ENCODE measurements at places on chromosomes 2 and 18. TPM values are rescaled to one million over a fixed set of nuclear protein-coding genes. Genes with fewer than 3 reads are reported as not detected.

GRCh38 chr2:161913865-161914264 lies 160.2 kb downstream of the DPP4 start:
- peaks cover 4% of the 10 kb centered on the region for H3K27me3 ChIP-seq
- no peak overlapping the region for H3K27ac ChIP-seq
- DNase-seq = no peak

- H3K27ac ChIP-seq = no peak overlapping the region
- peaks cover 1% of the 10 kb centered on the region for H3K27me3 ChIP-seq
- no peak overlapping the region for H3K4me3 ChIP-seq
Measured at GRCh38 chr18:8756571-8756970, 51.2 kb downstream of the MTCL1 start.

DNA sequence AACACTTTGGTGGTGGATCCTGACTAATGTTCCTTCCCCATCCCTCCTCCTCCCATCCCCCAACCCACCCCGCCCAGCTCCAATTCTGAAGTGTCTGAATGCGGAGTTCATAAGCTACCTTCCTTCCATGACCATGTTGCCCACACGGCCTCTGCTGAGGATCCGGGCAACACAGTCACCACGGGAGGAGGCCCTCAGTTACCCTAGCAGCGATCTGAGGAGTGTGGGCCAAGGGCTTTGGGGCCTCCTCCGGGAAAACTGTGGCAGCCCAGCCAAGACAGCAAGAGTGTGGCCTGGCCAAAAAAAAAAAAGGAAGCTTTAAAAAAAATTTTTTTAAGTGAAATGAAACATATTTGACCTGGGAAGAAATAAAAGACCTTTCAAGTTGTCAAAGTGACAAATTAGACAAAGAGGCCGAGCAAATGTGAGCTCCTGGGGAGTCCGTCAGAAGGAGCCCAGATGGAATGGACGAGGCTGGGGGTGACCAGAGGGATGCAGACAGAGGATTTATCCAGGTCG lies 169.0 kb upstream of the PKDCC start:
- no peak for DNase-seq
- H3K27ac ChIP-seq = no peak overlapping the region
- H3K27me3 ChIP-seq = peaks cover 2% of the 10 kb centered on the region
- H3K4me3 ChIP-seq = no peak overlapping the region

DNA sequence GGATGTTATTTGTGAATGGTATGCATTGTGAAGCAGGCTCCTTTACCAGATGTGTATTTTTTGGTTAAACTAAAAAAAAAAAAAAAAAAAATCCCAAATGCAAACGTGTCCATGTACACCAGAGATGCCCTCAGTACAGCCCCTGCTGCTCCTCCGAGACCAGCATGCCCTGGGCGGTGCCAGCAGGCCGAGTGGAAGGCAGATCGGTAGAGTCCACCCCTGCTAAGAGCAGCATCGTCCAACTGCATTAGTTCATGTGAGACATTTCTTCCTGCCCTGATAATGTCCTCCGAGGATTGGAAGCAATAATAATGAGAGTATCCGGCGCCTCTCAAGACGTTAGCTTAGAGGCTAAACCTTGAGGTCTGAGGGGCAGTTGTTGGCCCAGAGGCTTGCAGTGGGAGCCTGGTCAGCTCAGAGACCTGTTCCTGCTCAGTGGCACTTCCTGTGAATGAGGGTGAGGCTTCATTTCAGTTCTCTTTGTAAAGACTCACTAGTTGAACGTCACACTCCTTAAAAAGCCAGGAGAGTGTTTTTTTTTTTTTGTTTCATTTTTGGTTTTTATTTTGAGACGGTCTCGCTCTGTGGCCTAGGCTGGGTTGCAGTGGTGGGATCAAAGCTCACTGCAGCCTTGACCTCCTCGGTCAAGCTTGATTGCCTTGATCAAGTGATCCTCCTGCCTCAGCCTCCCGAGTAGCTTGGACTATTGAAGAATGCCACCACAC lies 5.6 kb downstream of the SLC66A3 start:
- no peak for DNase-seq
- H3K4me1 ChIP-seq = peaks cover 16% of the 10 kb centered on the region
- H3K36me3 ChIP-seq = peaks cover 6% of the 10 kb centered on the region
- H3K4me3 ChIP-seq = no peak overlapping the region
- H3K27me3 ChIP-seq = no peaks in the 10 kb centered on the region

- H3K36me3 ChIP-seq = no peaks in the 10 kb centered on the region
- H3K27ac ChIP-seq = no peak overlapping the region
- H3K4me1 ChIP-seq = no peaks in the 10 kb centered on the region
- DNase-seq = no peak
- no peaks in the 10 kb centered on the region for H3K27me3 ChIP-seq
Measured at GRCh38 chr18:80009661-80010550, 21.5 kb upstream of the TXNL4A start.

DNA sequence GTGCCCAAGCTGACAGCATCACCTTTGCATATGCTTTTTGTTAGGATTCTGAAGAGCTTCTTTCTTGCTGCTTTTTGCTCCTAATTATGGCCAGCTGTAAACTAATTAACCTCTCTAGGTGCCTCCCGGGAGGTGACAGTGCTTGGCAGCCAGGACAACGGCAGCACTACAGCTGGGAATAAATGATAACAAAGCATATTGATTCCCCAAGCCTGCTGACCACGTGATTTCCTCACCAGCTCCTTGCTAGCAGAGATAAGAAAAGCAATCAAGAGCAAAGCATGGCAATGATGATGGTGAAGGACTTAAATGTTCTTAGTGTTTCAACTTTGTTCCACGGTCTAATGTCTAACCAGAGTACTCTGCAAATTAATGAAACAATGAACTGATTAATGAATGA lies 1074.4 kb upstream of the GYPC start:
- no peaks in the 10 kb centered on the region for H3K4me1 ChIP-seq
- no peaks in the 10 kb centered on the region for H3K27me3 ChIP-seq
- no peaks in the 10 kb centered on the region for H3K36me3 ChIP-seq

- DNase-seq = peak; percentile 22
- H3K4me3 ChIP-seq = no peak overlapping the region
- no peaks in the 10 kb centered on the region for H3K27me3 ChIP-seq
- no peaks in the 10 kb centered on the region for H3K36me3 ChIP-seq
- H3K4me1 ChIP-seq = no peaks in the 10 kb centered on the region
Measured at GRCh38 chr2:225282858-225283710, 116.4 kb upstream of the NYAP2 start.

- H3K4me3 ChIP-seq = peak overlapping the region; percentile 13
- H3K27me3 ChIP-seq = peaks cover 3% of the 10 kb centered on the region
- H3K36me3 ChIP-seq = no peaks in the 10 kb centered on the region
- H3K27ac ChIP-seq = no peak overlapping the region
- no peak for DNase-seq
Measured at GRCh38 chr18:26546170-26546874, 2.0 kb downstream of the KCTD1 start.

GRCh38 chr2:74583504-74583903 lies 29.0 kb downstream of the DOK1 start:
- no peak overlapping the region for H3K4me3 ChIP-seq
- no peak for DNase-seq
- no peaks in the 10 kb centered on the region for H3K36me3 ChIP-seq
- peaks cover 10% of the 10 kb centered on the region for H3K4me1 ChIP-seq
- H3K27ac ChIP-seq = no peak overlapping the region

GRCh38 chr2:208033701-208034502 lies 8.6 kb upstream of the PLEKHM3 start:
- no peaks in the 10 kb centered on the region for H3K4me1 ChIP-seq
- no peaks in the 10 kb centered on the region for H3K36me3 ChIP-seq
- H3K4me3 ChIP-seq = no peak overlapping the region

- no peaks in the 10 kb centered on the region for H3K36me3 ChIP-seq
- H3K4me1 ChIP-seq = peaks cover 10% of the 10 kb centered on the region
- no peak overlapping the region for H3K4me3 ChIP-seq
- H3K27me3 ChIP-seq = no peaks in the 10 kb centered on the region
Measured at GRCh38 chr2:231640641-231641111, 48.0 kb downstream of the TEX44 start.

DNA sequence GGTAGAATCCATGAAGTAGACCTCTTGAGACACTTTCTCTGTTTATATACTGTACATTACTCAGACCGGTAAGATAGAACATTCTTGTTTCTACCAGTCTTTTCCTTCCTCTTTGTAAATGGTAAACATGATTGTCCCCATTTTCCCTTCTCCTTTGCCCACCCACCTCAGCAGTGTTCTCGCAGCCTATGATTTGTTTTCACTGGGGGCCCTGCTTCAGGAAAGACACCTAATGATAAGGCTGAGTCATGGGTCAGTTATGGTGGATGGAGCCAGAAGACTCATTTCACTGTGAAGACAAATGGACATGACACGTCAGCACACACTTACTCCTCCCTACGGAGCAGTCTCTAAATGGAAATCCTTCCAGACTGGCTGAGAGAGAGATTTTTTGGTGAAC lies 23.7 kb downstream of the CENPO start:
- H3K4me3 ChIP-seq = no peak overlapping the region
- peaks cover 51% of the 10 kb centered on the region for H3K36me3 ChIP-seq
- no peaks in the 10 kb centered on the region for H3K4me1 ChIP-seq
- no peak overlapping the region for H3K27ac ChIP-seq

DNA sequence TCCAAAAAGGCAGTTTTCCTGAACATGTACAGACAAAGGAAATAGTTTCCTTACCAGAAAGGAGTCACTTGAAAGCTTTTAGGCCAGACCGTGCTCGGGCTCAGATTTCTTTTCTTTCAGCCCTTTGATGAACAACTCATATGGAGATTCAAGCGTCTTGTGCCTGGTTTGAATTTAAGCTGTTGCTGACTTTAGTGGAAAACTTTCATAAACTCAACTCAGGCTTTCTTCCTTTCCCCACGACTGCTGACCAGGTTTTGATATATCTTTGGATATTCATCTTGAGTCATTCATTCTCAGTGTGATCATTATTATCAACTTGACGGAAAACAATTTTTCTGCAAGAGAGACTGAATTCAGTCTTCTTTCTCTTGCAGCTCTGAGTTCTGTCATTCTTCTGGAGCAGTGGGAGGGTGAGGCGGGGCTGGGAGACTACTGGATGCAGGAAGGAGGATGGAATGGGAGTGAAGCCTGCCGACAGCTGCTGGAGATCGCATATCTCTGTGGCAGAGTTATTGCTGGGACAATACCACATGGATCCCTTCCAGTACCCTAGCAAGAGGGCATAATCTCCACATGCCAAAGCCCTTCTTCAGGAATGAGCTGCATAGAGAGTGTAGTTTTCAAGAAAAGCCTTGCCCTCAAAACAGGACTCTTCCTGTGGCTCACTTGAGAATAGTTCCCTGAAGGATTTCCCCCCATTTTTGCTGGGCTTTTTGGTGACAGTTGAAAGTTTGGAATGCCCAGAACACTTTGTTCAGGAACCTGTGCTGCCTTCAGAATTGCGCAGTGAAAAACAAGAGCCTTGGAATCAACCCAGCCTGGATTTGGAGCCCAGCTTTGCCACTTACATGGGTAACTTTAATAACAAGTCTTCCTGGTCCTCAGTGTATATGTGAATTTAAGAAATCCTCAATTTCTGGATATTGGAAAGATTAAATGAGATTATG lies 364.4 kb downstream of the ZNF521 start:
- no peaks in the 10 kb centered on the region for H3K36me3 ChIP-seq
- no peak overlapping the region for H3K4me3 ChIP-seq
- no peak for DNase-seq
- H3K4me1 ChIP-seq = no peaks in the 10 kb centered on the region

DNA sequence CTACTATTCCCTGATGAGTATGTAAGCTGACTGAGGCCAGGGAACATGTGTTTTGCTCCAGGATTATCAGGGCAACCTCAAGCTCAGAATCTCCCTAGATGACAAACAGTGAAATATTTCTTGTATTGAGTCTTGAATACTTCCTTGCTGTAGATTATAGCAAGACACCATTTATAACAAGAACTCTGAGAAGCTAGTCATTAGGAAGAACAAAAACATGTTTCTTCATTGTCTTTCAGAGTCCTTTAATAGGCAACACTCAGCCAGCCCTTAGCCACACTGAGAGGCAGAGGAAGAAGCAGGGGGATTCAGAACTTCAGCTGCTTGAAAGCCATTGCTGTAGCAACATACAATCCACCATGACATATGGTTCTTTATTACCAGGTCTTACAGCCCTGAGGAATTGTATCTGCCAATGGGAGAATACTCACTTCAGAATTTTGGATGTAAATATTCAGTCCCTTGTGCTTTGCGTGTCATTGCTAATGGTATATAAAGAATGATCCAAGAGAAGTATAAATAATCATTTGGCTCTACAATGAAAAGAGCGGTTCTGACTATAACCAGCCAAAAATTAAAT lies 117.5 kb upstream of the NCKAP5 start:
- no peaks in the 10 kb centered on the region for H3K4me1 ChIP-seq
- H3K27me3 ChIP-seq = no peaks in the 10 kb centered on the region
- no peaks in the 10 kb centered on the region for H3K36me3 ChIP-seq
- H3K4me3 ChIP-seq = no peak overlapping the region

DNA sequence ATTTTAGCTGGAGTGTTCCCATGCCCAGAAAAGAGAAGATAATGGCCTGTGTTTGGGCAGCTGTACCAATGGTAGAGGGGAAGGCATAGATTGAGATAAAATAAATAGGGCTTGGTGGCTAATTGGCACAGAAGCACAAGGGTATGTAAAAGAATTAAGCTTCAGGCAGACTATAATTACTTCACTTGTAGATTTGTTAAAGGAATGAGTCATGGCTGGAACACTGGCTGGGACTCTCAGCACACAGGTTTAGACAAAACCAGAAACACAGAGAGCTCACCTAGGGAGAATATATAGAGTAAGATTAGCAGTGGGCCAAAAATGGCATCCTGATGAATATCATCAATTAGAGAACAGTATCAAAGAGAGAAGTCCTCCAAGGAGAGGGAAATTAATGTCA lies 198.3 kb upstream of the FIGN start:
- no peak for DNase-seq
- no peaks in the 10 kb centered on the region for H3K27me3 ChIP-seq
- H3K27ac ChIP-seq = no peak overlapping the region

- peak overlapping the region; percentile 45 for H3K4me3 ChIP-seq
- H3K27ac ChIP-seq = peak overlapping the region; percentile 68
- H3K27me3 ChIP-seq = no peaks in the 10 kb centered on the region
- no peak for DNase-seq
- H3K36me3 ChIP-seq = peaks cover 18% of the 10 kb centered on the region
Measured at GRCh38 chr2:224933431-224933830, 108.8 kb downstream of the DOCK10 start.

GRCh38 chr2:174035981-174036742 lies 71.0 kb upstream of the SP3 start:
- H3K4me1 ChIP-seq = peaks cover 12% of the 10 kb centered on the region
- peaks cover 4% of the 10 kb centered on the region for H3K27me3 ChIP-seq
- no peaks in the 10 kb centered on the region for H3K36me3 ChIP-seq
- no peak overlapping the region for H3K4me3 ChIP-seq
- H3K27ac ChIP-seq = no peak overlapping the region

DNA sequence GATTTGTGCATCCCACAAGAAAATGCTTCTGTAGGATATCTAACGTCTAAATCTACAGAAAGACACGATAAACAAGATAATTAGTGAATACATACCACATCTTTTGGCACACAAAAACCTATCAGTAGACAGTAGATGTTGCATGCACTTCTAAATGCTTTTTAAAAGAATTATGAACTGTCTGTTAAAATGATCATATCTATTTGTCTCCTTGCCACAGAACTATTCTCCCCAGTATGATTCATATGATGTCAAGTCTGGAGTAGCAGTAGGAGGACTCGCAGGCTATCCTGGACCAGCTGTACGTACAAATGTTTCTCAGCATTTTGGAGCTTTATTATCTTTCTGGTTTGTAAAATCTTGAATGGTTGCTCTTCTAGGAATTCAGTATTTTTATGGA lies 12.7 kb downstream of the COL3A1 start:
- no peaks in the 10 kb centered on the region for H3K27me3 ChIP-seq
- no peaks in the 10 kb centered on the region for H3K36me3 ChIP-seq
- no peak overlapping the region for H3K4me3 ChIP-seq
- H3K4me1 ChIP-seq = no peaks in the 10 kb centered on the region
- H3K27ac ChIP-seq = no peak overlapping the region
- DNase-seq = no peak

The MC4R gene
- total RNA-seq = not detected

The OSBPL6 gene
- not detected for total RNA-seq

The NXPH2 gene
- total RNA-seq = not detected

The RPRM gene
- total RNA-seq = 0.44 TPM

The SLC8A1 gene
- not detected for total RNA-seq

The VAMP5 gene
- 54.8 TPM for total RNA-seq
